Posterior vena cava (tissue), 2 donors: ENCODE measurements at places on chromosomes 7 and 10. TPM values are rescaled to one million over a fixed set of nuclear protein-coding genes. Genes with fewer than 3 reads are reported as not detected.

DNA sequence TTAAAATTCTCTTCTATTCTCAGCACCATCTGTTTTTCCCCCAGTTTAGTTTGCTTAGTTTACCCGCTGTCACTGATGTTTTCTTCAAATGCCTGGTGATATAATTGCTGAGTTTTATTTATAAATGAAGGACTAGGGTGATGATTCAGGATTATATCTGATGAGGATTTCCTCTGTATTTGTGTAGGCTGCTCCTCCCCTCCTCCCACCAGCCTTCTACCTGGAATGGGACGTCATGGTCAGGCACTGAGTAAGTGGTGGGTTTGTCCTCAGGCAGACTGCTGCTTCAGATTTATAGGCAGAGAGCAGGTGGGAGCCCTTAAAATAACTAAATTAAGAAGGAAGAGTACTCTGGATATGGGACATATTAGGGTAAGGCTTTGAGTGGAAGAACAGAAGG lies 35.8 kb downstream of the PALS2 start:
- DNase-seq, result no peak

- DNase-seq, result no peak
These were observed 100.9 kb upstream of the TAS2R16 start for GRCh38 chr7:123096434-123096833.

GRCh38 chr10:15369256-15370211 lies 1.6 kb downstream of the FAM171A1 start:
- DNase-seq, result peak; percentile 81

DNA sequence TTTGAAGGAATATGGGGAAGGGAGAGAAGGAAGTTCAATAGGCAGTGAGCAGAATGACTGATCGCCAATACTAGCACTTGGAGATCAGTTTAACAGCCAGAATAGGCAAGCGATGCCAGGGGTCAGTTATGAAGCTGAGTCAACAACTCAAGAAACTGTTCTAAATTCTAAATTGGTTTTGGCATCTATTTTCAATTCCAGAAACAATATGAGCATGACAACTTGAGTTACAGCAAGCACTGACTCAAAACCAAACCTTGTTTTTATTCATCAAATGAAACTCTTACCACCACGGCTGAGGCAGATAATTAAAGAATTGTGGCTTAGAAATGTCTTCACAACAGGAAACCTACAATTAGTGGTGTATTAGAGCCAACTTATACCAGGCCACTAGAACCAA lies 180.5 kb upstream of the ASAH2 start:
- no peak for DNase-seq

DNA sequence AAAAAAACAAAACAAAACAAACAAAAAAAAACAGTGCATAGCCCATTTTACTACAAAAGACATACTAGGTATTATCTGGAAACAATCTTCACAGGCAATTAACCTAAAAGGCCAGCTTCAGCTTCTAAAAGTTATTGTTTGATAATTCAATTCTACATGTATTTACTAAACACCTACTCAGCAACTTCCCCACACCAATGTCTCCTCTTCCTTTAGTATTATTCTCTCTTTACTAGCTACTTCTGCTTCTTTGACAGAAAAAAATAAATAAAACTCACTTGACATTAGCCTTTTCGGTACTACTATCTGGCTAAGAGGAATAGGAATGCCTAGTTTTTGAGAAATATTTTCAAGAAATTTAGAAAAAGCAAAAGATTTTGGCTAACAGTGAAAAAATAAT lies 2.8 kb downstream of the TM9SF3 start:
- DNase-seq, result no peak

- no peak for DNase-seq
These were observed 170.9 kb downstream of the ZMYND11 start for GRCh38 chr10:306007-306674.

DNA sequence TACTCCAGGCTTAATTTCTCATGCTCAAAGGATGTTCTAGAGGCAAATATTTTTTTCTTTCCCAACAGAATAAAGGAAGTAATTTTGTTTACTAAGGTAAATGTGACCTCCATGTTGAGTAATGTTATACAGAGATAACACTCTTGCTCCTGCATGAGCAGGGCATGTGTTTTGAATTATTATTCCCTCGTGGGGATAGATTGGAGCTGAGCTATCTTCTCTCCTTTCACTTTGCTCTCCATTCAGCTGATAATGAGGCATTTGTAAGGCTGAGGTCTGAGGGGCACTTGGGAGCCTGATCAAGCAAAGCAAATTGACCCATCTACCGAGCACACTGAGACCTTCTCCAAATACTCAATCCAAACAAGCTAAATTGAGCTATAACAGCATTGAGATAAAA lies 50.7 kb upstream of the GHITM start:
- DNase-seq, result no peak

DNA sequence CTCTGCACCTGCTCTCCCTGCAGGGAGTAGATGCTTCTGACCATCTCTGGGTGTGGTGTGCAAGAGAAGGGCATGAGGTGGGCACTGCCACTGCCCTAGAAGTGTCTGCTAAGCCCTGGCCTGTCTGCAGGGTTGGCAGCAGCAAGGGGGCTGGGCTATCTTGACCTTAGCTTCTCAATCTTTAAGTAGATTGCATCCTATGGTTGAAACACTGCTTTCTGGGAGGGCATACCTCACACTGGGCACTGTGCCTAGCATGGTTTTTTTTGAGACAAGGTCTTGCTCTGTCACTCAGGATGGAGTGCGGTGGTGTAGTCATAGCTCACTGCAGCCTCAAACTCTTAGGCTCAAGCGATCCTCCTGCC lies 54.9 kb downstream of the CLIP2 start:
- no peak for DNase-seq

DNA sequence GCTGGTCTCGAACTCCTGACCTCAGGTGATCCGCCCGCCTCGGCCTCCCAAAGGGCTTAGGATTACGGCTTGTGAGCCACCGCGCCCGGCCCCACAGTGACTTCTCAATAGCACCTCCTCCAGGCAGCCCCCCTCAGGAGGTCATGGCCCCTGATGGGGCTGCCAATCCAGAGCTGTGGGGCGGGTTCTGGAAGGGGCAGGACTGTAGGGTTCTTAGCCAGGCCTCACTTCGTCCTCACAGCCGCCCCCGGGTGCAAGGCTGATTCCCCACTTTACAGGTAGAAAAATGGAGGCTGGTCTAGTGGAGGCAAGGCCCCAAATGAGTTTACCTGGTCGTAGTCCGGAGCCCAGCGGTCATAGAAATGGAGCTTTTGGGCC lies 638 bp downstream of the METTL27 start:
- DNase-seq, result no peak

- no peak for DNase-seq
These were observed 137.1 kb upstream of the MKLN1 start for GRCh38 chr7:131190581-131190980.

TFAM gene
- 19.4 TPM for total RNA-seq

DNAH11 gene
- total RNA-seq, result 0.81 TPM

RELN gene
- total RNA-seq, result 6.2 TPM
